ENCODE measurements at places on chromosomes 12 and 14.

DNA sequence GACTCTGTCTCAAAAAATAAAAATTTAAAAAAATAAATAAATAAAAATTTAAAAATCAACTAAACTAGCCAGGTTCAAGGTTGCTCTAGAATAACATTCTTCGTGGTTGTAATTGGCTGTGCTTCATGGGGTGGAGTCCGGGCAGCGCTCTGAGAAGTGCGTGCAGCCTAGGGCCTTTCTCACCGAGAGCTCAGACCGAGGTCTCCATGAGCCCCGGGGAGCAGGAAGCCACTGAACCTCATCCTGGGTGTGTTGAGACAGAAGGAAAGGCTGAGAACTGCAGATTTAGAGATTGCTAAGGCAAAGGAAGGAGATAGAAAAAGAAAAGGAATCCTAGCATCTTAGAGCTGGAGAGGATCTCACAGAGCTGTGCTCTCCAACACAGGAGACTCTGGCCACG is 14.7 kb downstream of the P2RX4 start:
- DNase-seq = no peak

DNA sequence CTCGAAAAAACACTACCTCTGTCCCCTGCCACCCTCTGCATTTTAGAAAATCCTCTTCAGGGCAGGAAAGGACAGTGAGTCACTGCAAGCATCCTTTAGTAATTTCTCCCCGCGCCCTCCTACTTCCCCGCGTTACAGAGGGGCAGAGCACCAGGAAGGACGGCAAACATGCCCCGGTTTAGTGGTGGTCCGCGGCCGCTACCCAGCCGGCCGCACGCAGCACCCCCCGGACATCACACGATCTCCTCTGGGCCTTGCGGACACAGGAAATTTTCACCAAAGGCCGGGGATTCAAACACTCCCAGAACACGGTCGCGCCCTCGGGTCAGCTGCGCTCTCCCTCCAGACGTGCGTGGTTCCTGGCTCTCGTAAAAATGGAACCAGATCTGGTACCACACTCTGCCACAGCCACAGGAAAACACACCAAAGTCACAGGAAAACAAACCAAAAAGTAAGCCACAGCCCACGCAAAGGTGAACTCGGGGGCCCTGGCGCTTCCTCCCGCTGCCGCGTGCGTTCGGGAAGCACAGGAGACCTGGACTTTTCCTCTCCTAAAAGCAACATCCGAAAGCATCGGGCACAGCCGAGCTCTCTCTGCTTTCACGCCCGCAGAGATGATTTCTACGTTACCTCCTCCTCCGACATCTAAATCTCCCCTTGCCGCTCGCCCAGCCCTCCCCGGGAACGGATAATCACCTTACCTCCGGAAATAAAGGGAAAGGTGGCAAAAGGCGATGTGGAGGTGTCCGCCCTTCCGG is 839 bp downstream of the SLC38A1 start:
- peak; percentile 36 for DNase-seq

DNA sequence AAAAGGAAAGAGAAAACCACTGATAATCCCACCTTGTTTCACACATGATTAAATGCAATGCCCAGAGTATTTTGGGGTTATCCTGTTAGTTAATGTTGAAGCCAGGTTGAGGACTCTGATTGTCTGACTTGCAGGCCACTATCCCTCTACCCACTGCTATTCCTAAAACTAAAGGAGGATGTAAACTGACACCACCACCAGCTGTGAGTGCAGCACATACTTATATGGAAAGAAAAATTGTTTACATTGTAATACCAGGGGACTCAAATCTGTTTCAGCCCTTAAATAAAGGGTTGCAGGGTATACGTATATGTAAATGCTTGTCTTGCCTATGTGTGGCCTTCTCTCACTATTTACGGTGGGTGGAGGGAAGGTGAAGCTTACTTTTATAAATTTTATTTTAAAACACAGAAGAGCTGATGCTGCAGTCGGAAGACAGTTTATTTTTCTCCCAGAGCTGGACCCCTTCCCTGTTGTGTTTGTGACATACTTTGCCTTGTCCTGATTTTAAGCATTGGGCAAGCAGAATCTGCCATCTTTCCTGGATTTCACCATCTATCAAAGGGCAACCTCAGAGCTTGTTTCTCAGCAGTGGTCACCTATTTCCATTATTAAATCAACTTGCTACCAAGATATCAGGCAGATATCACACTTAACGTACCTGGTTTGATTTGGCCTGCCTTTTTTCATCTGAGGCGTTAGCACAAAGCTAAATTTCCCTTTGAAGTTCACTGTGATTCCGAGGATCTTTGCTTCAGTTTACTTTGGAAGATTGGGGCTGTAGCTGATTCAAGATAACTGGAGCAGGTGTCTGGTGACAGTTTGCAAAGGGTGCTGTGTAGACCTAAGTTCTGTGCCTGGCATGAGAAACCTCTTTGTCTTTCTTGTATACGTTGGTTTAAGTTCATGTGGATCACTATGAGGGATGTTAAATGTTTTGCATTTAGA is 25.2 kb downstream of the DAAM1 start:
- DNase-seq = no peak

DNA sequence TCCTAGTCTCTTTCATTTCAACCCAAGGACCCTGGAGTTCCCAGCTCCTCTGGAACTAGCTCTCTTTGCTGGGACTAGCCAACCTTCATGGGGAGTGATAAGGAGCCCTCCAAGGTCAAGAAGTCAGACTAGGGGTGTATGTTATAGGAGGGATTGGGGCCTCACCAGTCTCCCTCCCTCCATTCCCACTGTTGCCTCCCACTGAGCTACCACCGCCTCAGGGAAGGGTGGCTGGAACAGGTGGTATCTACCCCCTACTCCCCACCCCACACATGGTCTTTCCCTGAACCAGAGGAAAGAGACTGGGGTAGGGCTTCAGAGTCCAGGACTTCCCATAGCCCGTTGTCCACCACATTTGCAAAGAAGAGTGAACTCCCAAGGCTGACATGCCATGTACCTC is 2.4 kb downstream of the ERBB3 start:
- no peak for DNase-seq

DNA sequence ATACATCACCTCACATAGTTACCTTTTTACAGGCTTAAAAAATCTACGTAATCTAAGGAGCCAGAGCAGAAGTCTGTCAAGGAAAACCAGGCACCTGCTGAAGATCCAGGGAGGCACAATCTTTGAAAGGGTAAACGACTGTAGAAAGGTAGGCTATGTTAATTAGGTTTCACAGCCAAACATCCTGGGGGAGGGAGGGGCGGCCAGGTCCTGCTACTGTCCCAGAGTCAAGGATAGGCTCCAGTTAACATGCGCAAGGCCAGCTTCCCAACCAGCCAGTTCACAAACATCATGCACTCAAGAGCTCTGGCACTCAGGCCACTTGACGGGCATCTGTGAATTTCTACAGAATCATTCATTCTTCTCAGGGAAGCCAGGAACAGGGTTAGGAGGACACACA is 22.9 kb downstream of the NIN start:
- no peak for DNase-seq

GRCh38 chr12:16155938-16156337 is 121.5 kb downstream of the SLC15A5 start:
- no peak for DNase-seq

DNA sequence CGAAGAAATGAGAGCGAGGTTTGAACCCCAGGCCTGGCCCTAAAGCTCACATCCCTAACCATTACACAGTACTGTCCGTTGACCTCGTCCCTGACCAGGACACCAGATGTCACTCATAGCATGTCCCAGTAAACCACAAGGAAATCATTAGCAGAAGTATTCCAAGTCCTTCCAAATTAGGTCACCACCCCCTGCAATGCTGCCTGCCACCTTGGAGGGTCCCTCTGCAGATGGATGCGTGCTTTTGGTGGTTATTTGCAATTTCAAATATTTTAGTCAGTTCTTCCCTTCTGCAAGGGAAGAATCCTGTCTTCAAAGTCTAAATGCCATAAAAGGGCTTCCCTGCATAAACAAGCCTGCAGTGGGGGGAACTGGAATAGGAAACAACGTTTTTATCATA is 71.3 kb downstream of the CLMN start:
- DNase-seq = no peak

GRCh38 chr14:31024577-31025366 is 677 bp upstream of the AP4S1 start:
- no peak for DNase-seq

- DNase-seq = no peak
Observed at GRCh38 chr12:123617144-123617543, 15.2 kb downstream of the DDX55 start.

DNA sequence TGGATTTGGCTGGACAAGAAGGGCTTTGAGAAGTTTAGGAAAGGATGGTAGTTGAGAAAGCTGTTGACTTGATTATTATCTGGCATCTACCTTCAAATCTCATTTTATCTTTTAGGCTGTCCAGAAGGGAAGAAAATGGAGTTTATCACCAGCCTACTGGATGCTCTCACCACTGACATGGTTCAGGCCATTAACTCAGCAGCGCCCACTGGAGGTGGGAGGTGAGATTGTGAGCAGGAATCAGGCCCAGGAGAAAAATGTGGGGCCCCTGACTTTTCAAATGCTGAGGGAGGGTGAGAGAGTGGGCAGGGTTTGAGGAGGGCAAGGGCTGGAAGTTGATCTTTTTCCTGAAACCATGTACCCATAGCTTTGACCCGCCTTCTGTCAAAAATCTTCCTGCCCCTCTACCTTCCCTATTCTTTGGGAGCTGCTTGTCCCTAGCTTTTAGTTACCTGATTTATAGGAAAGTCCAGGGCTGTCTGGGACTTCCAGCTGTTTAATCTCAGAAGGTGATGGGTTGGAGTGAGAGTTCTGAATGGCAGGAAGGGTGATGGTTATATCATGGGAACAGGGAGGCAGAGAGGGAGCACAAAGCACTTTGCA is 134.2 kb downstream of the SMOC1 start:
- no peak for DNase-seq

- DNase-seq = no peak
Observed at GRCh38 chr12:92737855-92738850, 35.4 kb downstream of the PLEKHG7 start.

DNA sequence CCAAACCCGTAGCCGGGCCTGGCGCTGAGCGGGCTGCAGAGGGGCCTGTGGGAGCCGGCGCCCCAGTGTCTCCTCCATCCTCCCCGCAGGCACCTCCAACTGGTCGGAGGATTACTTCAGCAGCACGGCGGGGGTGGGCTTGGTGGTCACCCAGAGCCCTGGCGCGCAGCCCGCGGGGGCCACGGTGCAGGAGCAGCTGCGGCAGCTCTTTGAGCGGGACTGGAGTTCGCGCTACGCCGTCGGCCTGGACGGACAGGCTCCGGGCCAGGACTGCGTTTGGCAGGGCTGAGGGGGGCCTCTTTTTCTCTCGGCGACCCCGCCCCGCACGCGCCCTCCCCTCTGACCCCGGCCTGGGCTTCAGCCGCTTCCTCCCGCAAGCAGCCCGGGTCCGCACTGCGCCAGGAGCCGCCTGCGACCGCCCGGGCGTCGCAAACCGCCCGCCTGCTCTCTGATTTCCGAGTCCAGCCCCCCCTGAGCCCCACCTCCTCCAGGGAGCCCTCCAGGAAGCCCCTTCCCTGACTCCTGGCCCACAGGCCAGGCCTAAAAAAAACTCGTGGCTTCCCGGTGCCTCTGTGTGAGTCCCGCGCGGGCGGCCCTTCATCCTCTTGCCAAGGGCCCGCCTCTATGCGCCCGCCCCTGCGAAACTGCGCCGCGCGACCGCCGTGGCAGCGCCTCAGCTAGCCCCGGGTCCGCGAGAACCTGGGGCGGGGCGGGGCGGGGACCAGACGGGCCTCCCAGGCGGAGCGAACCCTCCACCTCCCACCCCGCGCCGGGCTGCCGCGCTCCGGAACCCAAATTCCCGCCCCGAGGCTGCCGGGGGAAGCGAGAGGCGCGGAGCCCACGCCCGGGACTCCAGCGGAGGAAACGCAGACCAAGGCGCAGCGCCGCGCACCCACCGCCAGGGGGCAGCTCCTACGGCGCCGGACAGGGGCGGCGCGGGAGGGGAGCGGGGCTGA is 8.3 kb downstream of the PLD4 start:
- DNase-seq = peak; percentile 94

GRCh38 chr12:27252934-27253333 is 8.8 kb downstream of the STK38L start:
- DNase-seq = no peak

All from left ventricle myocardium superior (tissue), 1 donor.